Naive thymus-derived CD4-positive, alpha-beta T cell (primary cell): ENCODE measurements at places on chromosomes 4 and X.

DNA sequence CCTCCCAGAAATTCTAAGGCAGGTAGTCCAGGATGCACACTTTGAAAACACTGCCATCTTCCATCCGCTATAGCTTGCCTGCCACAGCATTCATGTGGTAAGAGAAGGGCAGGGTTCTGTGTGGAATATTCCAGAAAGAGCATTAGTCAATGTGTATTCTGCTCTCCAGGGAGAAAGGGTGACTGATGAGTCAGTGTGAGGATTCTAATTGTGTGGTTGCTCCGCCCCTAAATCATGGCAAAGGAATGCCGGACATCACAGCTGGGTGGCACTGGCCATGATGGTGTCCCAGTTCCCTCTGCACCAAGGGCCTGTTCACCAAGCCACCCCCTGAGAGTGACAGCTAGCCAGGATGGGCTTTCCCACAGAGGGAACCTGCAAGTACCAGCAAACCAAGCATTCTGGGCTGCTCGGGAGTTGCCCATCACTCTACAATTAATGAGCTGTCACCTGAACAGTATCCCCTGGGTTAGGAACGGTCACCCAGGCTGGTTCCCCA is 9.5 kb downstream of the IDS start:
- DNase-seq = no peak

DNA sequence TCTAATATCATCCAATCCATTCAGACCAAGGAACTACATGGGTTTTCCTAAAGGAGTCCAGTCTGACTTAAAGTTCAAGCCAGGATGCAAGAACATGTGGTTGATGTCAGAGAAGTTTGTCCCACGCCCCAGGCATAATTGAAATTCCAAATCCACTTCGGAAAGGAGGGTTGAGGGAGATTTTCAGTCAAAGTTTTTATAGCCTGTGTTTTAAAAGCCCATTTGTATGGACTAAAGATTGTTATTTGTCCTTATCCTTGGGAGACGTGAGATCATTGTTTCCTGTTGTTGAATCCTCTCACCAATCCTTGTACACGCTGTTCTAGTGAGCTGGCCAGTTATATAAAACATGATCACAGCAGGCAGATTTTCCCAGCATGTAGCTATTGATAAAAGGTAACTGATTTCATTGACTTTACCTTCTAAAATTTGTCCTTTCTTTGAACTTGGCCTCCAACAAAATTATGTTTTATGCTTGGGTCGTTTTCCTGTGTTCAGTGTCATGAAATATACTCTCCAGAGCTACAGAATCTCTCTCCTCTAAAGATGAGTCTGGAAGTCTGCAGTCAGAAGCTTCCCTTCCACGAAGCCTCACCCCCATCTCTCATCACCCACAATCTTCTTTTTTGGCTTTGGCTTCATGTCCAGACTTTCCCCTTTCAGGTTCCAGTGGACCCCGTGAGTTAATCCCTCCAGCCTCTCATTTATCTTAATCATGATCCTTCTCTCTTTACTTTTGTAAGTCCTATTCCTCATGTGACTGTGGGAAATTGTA is 92.9 kb downstream of the ATP10D start:
- no peak for DNase-seq

DNA sequence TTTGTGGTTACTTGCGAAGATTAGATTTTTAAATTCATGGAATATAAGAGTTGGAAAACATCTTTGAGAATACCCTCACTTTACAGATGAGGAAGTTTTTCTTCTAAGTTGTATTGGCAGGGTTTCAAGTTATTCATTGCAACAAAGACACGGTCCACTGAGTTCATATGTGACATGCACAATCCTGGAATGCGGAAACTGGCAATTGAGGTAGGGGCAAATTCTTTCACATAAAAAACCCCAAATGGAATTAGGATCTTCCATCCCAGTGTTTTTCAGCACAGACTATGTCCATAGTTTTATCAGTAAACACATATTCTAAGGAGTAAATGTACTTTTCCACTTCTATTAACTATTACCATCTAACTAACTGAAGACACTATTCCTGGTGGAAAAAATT is 81.8 kb upstream of the NAP1L5 start:
- no peak for DNase-seq

DNA sequence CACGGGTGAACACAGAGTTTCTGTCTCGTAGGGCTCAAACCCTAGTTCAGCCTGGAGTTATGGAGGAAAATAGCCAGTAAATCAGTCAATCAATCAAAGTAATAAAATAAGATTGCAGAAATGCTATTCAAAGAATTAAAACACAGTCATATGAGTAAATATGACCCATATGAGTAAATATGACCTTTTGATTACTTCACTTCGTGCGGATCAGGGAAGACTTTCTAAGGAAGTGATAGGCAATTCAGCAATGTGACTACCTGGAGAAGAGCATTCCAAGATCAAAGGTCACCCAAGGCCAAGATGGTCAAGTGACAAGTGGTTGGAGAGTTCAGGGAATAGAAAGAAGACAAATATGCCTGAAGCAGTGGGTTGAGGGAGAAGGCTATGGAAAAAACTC is 722.6 kb downstream of the ADGRL3 start:
- DNase-seq = no peak

DNA sequence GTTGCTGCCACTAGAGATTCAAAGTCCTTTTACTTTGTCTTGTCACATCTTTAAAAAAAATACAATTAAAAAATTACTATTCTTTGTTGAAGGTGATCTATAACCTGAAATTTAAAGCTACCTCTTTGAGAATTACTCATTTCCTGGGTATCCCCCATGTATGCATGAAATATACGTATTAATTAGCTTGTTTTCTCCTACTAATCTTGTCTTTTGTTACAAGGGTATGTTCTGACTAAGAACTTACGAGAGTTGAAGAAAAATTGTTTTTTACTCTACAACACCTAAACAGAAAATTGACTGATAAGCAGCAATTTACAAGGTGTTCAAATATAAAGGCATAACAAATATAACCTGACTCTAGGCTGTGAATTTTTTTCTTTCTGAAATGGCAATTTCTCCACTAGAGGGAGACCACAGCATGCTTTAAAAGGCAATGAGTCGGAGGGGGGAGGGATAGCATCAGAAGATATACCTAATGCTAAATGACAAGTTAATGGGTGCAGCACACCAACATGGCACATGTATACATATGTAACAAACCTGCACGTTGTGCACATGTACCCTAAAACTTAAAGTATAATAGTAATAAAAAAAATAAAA is 249.6 kb downstream of the OPHN1 start:
- no peak for DNase-seq

DNA sequence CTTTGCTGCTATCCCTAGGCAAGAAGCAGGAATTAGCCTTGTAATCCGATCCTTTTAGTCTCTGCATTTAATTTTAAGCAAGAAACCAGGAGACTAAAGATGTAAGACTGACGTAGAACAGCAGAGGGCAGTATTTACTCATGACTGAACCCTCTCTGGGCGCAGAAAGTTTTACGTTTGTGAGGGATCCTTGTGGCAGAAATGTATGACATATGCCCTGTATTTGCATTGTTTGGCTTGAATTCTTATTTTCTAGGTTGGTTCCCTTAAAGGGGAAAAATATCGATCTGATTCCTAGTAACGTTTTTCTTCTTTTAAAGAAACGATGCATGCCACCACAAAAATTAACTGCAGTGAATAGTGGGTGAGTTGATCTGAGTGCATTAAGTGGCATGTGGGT is 1.3 kb upstream of the FAT4 start:
- DNase-seq = no peak

DNA sequence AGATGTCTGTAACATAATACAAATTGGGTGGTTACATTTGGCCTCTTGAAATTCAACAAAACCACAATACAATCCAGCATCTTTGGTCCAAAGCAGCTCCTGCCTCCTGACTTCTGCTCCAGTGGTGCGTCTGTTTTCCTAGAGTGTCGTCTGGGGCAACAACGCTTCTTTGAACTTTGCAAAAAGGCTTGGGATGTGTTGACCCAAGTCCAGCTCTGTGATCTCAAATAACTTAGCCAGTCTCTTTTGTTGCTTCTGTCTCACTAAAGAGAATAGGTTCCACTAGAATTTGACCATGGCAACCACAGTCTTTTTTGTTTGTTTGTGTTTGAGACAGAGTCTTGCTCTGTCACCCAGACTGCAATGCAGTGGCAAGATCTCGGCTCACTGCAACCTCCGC is 324.0 kb downstream of the DHRSX start:
- DNase-seq = no peak

GRCh38 chr4:76280488-76281441 is 25.8 kb upstream of the STBD1 start:
- no peak for DNase-seq

GRCh38 chr4:89243733-89244252 is 63.8 kb downstream of the GPRIN3 start:
- no peak for DNase-seq

- DNase-seq = no peak
These were observed 427.4 kb upstream of the DIPK2B start for GRCh38 chrX:45628041-45628440.

DNA sequence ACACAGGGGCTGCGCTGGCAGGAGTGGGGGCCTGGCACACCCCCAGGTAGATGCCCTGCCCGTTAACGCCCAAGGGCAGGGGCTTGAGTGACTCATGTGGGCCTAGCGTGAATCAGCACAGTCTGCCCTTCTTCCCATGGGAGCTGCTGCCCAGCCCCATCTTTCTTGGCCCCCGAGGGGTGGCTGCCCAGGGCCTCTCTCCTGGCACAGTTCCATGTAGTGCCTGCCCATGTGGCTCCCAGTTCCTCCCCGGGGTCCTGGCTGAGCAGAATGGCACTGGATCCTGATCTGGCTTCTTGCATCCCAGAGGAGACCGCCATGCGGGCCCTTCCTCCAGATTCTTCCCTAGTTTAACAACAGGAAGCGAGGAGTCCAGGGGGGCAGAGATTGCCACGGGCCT is 2.1 kb upstream of the AVPR2 start:
- no peak for DNase-seq

- no peak for DNase-seq
These were observed 290.5 kb downstream of the RAB28 start for GRCh38 chr4:13193662-13194061.
